Prostate gland (tissue), 2 donors: ENCODE measurements at places on chromosomes 3 and 15.

- no peak for DNase-seq
Observed at GRCh38 chr3:57031631-57032541, 28.6 kb upstream of the SPATA12 start.

- no peak for DNase-seq
Observed at GRCh38 chr15:78456426-78456825, 18.4 kb downstream of the IREB2 start.

- no peak for DNase-seq
Observed at GRCh38 chr3:127729556-127730056, 56.9 kb downstream of the ABTB1 start.

GRCh38 chr3:52469001-52469400, 13.6 kb downstream of the NISCH start:
- peak; percentile 55 for DNase-seq

GRCh38 chr3:139450159-139450558, 26.2 kb downstream of the RBP2 start:
- no peak for DNase-seq

DNA sequence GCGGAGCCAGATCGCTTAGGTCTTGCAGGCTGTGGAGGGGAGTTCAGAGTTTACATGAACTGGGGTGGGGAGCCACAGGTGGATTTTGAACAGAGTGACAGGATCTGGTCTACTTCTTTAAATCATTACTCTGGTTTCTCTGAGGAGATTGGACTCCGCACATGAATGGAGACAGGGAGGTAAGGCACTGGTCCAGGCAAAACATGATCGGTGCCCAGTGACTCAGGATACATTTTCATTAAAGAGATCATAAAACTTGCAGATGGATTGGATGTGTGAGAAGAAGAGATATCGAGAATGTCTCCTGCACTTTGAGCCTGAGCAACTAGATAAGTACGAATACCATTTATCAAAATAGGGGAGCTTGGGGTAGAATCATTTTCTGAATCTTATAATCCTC, 61.8 kb upstream of the CMSS1 start:
- DNase-seq = no peak

GRCh38 chr15:70314688-70315087, 217.0 kb upstream of the TLE3 start:
- no peak for DNase-seq

DNA sequence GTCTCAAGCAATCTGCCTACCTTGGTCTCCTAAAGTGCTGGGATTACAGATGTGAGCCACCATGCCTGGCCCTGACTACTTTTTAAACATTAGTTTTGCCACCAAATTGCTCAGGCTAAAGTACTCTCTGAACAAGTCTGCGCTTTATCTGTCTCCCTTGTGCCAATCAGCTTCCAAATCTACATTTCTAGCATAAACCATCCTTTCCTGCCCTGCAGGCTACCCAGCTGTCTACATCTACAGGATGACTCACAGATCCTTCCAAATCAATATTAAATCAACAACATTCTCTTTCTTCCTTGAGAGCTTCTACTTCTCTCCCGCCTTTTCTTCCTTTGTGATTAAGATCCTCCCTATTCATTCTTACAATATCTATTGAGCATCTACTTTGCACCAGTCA, 16.0 kb upstream of the ATOSA start:
- no peak for DNase-seq

DNA sequence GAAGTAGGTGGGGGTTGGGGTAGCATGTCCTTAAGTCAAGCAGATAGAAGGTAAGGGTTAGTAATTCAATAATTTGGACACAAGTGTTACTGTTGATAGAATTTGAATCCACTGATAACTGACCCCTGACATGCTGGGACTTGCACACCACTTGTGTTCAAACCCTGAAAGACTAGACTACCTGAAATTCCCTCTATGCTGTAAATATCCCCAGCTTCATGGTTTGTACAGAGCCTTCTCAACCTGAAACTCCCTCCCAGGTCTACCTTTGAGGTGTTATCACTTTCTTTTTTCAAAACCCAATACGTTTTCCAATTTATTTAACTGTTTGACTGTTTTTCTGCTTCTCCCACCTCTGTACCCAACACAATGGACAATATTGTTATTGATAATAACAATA, 459.6 kb downstream of the NLGN1 start:
- no peak for DNase-seq

DNA sequence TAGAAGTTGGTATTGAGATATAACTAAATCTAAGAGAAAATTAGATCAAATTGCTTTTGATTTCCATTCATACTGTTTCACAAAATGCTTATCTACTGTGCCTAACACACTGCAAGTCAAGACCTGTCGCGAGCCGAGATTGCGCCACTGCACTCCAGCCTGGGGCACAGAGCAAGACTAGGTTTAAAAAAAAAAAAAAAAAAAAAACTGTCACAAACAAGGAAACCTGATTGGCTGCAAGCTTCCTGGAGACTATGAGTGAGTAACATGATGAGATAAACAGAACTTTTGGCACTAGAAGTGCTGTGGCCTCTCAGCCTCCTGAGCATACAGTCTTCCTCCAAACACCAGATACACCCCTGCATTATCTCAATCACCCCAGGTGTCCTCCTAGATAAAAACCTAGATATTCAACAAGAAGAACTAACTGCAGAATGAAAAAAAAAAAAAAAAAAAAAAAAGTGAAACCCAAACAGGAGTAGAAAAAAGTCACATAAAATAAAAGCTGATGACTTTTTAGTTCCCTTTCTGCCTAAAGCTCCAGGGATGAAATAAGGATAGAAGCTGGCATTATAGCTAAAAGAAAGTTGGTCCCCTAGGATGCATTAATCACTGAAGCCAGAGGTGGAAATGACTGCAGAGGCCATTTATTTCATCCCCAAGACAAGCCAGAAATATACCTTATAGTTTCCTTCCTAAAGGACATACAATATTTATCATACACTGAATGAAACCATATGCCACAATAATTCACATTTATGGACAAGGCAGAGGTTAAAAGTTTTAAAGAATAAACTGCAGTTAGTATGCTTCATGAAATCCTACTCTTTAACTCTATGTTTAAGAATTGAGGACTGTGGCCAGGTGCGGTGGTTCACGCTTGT, 82.4 kb downstream of the P3H2 start:
- DNase-seq = peak; percentile 89

DNA sequence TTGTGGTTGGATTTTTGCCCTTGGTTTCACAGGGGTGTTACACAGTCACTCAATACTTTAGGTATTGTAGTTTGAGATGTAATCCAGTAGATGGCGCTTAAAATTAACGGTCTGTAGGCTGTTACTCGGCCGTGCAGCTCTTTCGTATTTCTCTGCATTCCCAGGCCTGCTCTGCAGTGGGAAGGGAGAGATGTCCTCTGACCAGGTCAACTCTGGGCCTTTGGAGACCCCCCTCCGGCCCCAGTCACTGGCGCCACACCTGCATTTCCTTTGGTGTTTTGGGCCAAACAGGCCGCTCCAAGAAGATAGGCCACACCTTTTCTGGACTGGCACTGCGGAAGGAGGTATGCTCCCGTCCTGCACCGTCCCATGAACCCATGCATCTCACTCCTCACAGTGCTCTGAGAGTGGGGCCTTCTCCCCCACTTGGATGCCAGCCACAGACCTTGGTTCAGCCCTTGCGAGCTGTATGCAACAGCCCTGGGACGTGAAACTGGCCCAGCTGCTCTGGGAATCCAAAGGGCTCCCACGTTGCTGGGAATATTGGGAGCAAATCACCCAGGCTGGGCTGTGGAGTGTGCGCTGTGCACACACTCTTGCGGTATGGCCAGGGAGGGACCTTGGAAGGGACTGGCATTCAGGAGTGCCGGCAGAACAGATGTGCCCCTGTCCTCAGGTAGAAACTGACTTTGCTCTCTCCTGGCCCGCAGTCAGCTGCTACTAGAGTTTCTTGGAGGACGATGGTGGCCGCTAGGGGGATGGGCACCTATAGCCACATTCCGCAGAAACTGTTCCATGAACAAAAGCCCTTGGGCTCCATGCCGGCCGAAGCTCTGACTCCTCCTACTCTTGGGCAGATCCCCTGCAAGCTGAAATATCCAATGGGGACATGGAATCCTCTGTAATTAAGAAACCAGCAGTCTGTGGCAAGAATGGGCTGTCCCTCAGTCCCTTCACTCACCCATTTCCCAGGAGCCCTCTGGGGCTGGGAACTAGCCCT, 410.5 kb upstream of the CADM2 start:
- DNase-seq = no peak

- peak; percentile 39 for DNase-seq
Observed at GRCh38 chr3:146065573-146066006, 95.4 kb downstream of the PLOD2 start.

DNA sequence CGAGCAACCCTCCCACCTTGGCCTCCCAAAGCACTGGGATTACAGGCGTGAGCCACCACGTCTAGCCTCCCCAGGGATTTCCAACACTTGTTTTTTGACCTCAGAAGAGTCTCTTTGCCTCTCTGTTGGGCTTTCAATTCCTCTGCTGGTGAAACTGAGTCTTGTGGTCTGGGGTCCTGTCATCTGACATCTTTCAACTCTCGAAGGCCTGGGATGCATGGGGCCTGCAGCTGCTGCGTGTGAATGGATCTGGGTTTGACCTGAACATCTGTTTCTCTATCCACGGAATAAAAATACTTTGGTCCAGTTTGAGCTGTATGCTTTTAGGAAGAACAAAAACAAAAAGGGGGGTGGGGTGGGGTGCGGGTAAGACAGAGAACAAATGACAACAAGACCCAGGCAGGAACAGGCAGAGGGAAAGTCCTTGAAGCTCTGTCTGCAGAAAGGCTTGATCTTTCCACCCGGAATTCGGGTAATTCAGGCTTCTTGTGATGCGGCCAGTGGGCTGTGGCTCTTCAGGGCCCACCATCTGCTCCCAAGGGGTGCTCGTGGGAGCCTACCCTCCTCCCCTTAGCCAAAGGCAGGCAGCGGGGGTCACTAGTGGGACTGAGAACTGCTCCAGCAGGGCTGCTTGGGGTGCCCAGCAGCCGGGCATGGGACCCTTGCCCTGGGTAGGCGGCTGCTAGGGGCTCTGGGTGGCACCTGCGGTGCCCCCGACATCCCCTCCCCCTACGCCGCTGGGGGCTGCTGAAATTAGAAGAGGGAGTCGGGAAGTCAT, 71.5 kb downstream of the SLC12A8 start:
- no peak for DNase-seq

GRCh38 chr15:96337365-96338023, 7.0 kb downstream of the NR2F2 start:
- no peak for DNase-seq

- no peak for DNase-seq
Observed at GRCh38 chr15:90422043-90422442, 34.0 kb downstream of the IQGAP1 start.

DNA sequence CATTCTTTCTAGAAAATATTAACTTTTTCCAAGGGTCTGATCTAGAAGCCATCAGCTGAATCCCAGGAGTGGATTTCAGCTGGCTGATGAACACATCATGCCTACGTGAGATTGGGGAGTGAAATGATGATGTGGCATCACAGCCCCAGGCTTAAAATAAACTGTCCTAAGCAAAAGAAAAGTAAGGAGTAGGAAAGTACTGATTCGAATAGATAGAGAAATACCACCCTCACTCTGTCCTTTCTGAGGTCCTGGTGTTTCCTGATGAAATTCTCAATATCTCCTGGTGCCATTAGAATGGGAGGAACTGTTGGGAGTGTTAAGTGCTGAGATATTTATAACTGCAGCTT, 376.8 kb upstream of the SEMA6D start:
- no peak for DNase-seq

- no peak for DNase-seq
Observed at GRCh38 chr3:139441656-139442055, 34.7 kb downstream of the RBP2 start.

DNA sequence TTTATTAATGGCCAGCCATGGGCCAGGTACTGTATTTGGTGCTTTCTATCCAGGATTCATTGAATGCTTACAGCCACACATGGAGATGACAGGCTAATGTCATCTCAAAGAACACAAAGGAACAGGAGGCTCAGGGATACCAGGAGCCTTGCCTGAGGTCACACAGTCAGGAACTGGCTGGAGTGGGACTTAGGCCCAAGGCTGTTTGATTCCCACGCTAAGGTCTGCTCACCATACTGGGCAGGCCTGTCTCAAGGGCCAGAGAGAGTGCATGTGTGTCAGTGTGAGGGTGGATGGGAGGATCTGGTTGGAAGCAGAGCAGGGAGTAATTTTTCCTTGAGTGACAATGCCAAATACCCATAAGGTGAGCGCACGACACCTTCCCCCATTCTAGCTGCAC, 37.6 kb downstream of the EPHB3 start:
- no peak for DNase-seq

GRCh38 chr15:68626739-68627138, 47.9 kb downstream of the CORO2B start:
- no peak for DNase-seq

DNA sequence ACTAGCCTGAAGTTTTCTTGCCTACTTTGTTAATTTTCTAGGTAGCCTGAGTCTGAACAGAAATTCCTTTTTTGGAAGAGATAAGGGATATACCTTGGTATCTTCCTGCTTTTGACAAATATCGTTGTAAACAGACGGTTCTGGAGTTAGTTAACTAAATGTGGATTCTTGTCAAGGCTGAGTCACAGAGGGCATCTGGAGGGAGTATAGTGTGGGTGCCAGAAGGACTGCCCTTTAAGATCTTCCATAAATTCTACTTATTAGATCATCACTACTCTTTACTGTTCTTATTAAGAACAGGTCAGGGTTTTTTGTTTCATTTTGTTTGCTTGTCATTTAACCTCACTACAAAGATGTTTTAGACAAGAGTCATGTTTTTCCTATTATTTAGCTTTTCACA, 125.3 kb upstream of the SKOR1 start:
- DNase-seq = no peak

- DNase-seq = no peak
Observed at GRCh38 chr3:125381743-125382142, 6.6 kb upstream of the ZNF148 start.

DNA sequence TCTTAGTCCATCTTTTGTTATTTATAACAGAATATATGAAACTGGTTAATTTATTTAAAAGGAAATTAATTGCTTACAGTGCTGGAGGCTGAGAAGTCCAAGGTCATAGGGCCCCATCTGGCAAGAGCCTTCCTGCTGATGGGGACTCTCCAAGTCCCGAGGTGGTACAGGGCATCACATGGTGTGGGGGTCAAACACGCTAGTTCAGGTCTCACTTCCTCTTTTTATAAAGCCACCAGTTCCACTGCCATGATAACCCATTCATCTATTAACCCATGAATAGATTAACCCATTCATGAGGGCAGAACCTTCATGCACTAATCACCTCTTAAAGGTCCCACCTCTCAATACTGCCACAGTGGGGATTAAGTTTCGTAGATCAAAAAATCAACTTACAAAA, 659.3 kb downstream of the NAALADL2 start:
- no peak for DNase-seq

GRCh38 chr3:105473521-105474223, 107.0 kb downstream of the ALCAM start:
- no peak for DNase-seq

DNA sequence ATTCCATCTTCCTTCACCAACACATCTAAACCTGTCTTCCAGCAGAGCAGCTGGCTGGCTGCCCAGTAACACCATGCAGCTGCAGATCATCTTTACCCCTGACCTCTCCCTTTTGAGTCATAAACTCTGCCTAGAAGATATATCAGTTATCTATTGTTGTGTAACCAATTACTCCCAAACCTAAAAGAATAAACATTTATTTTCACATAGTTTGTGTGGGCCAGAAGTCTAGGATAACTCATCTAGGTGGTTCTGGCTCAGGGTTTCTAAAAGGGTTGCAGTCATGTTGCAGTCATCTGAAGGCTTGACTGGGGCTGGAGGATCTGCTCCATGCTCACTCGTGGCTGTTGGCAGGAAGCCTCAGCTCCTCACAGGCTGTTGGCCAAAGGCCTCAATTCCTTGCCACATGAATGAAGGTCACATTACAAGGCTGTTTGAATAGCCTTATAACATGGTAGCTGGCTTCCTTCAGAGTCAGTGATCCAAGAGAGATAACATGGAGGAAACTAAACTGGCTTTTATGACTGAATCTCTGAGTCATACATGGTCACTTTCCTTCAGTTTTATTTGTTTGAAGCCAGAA, 92.8 kb downstream of the GOLIM4 start:
- DNase-seq = no peak
